ENCODE measurements at places on chromosomes 13 and 19.

GRCh38 chr13:30734439-30734838, 904 bp upstream of the ALOX5AP start:
- no peak overlapping the region for H3K27ac ChIP-seq
- no peak overlapping the region for H3K4me3 ChIP-seq
- H3K27me3 ChIP-seq, result no peaks in the 10 kb centered on the region
- no peaks in the 10 kb centered on the region for H3K4me1 ChIP-seq
- no peak for DNase-seq

DNA sequence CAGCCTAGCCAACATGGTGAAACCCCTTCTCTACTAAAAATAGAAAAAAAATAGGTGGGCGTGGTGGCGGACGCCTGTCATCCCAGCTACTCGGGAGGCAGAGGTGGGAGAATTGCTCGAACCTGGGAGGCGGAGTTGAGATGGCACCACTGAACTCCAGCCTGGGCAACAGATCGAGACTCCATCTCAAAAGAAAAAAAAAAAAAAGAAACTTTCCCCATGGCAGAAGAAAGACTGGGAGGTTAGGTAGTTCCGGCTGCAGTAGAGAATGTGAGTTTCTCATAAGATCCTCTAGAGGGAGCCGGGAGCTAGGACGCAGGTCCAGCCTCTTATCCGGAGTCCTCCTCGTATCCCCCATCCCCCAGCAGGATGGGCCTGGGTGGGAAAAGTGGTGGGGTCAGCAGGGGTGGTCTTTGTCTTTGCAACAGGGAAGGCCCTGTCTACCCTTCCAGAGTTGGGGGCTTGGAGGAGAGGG, 13.2 kb upstream of the CREB3L3 start:
- no peak overlapping the region for H3K4me3 ChIP-seq
- no peaks in the 10 kb centered on the region for H3K36me3 ChIP-seq
- no peak for DNase-seq
- H3K27ac ChIP-seq, result no peak overlapping the region
- no peaks in the 10 kb centered on the region for H3K27me3 ChIP-seq
- H3K4me1 ChIP-seq, result no peaks in the 10 kb centered on the region

- no peaks in the 10 kb centered on the region for H3K4me1 ChIP-seq
- H3K4me3 ChIP-seq, result no peak overlapping the region
- H3K27ac ChIP-seq, result no peak overlapping the region
- no peaks in the 10 kb centered on the region for H3K36me3 ChIP-seq
- DNase-seq, result no peak
These were observed 23.5 kb downstream of the FAM187B start for GRCh38 chr19:35204799-35205732.

GRCh38 chr19:50203281-50204080, at the start of gene MYH14:
Gene MYH14, plus strand, starts transcription at chr19:50203622. Its CDS starts 6,744 bp downstream, at chr19:50210366.
- H3K4me3 ChIP-seq, result peak within 1 kb of the TSS; percentile 70
- peaks cover 35% of the 10 kb centered on the region for H3K4me1 ChIP-seq
- peak within 1 kb of the TSS; percentile 99 for H3K27ac ChIP-seq
- no peaks in the 10 kb centered on the region for H3K27me3 ChIP-seq
- peak; percentile 91 for DNase-seq

DNA sequence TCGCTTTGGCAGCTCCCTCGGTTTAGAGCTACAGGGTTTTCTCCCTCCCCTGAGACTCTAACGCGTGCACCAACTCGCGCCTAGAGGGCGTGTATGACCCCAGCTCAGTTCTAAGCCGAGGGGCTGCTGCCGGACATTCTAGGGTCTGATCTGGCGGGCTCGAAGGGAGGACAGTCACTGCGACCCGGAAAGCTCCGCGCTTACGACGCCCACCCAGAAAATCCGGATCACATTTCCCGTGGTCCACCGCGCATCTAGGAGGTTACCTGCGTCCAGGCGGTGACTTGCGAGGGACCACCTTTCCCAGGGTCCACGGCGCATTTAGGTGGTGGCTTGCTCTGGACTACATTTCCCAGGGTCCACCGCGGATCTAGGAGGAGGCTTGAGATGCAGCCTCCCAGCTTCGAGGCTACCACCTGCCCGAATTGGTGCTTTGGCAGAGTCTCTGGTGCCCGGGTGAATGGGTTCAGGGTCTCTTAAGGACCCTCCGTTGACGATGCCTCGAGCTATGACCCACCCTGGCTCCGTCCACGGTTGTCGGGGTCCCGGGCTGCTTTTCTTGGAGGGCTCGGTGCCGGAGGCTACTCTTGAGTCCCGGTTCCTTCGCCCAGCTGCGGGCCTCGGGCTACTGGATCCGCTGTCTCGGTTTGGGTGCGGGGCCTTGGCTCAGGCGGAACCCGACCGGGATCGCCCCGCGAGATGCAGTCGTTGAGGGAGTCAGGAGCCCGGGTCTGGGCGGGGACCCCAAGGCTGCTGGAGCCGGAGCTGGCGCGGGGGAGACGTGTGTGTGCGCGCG, 30.5 kb downstream of the ZNF146 start:
- H3K36me3 ChIP-seq, result no peaks in the 10 kb centered on the region
- no peak overlapping the region for H3K27ac ChIP-seq
- H3K27me3 ChIP-seq, result peaks cover 4% of the 10 kb centered on the region
- no peak for DNase-seq

GRCh38 chr13:99066219-99066618, 88.4 kb upstream of the DOCK9 start:
- no peaks in the 10 kb centered on the region for H3K27me3 ChIP-seq
- no peak for DNase-seq
- H3K4me1 ChIP-seq, result no peaks in the 10 kb centered on the region
- H3K4me3 ChIP-seq, result no peak overlapping the region

DNA sequence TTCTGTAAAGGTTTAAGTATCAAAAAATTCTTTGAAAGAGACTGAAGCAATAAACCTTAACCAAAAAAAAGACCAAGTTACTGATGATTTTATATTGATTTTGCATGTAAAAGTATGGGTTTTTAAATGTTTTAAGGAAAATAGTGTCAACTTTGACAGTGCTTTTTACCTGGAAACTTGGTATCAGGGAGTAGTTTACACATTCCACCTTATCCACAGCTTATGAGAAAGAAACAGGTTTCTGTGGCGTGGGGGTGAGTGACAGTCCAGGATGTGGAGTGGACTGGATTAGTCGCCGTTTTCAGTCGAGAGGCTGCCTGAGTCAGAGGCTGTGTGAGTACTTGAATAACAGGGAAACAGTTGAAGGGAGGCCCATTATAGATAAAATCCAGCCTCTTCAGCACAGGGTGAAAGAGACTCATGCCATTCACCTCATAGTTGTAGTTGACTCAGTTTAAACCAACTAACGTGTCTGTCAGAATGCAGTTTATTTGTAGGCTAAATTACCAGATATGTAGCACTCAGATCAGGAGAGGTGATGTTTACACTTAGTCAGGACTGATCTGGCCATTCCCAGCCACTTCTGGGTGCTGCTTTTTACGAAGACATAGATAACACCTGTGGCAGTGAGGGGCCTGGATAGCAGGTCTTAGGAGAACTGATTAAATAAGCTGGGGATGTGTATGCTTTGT, 595 bp upstream of the GPR183 start:
- no peak overlapping the region for H3K4me3 ChIP-seq
- no peaks in the 10 kb centered on the region for H3K36me3 ChIP-seq
- H3K27me3 ChIP-seq, result no peaks in the 10 kb centered on the region
- peaks cover 6% of the 10 kb centered on the region for H3K4me1 ChIP-seq

- H3K36me3 ChIP-seq, result no peaks in the 10 kb centered on the region
- H3K4me3 ChIP-seq, result no peak overlapping the region
- H3K27ac ChIP-seq, result peak overlapping the region; percentile 51
These were observed 6.9 kb downstream of the MBNL2 start for GRCh38 chr13:97228850-97229521.

DNA sequence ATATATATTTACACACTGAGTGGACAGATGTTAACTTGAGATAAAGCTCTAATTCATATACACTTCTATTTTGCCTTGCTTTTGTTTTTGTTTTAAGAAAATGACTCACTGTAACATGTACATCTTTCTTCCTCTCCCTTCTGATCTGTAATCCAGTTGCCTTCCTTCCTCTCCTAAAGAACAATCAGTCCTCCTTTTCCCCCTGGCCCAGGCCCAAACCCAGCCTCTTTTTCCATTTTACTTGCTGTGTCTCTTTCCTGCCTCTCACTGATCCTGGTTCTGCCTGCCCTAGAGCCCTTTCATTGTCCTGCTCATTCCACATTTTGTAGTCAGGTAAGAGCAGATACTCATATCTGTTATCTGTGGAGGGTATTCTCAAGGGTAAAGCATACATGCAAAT, 50.8 kb downstream of the ZAR1L start:
- H3K27me3 ChIP-seq, result no peaks in the 10 kb centered on the region
- no peak overlapping the region for H3K4me3 ChIP-seq
- peak; percentile 35 for DNase-seq
- H3K36me3 ChIP-seq, result peaks cover 47% of the 10 kb centered on the region

Data from gastrocnemius medialis (tissue), 4 donors.